ENCODE measurements at places on chromosomes 7 and 10.

DNA sequence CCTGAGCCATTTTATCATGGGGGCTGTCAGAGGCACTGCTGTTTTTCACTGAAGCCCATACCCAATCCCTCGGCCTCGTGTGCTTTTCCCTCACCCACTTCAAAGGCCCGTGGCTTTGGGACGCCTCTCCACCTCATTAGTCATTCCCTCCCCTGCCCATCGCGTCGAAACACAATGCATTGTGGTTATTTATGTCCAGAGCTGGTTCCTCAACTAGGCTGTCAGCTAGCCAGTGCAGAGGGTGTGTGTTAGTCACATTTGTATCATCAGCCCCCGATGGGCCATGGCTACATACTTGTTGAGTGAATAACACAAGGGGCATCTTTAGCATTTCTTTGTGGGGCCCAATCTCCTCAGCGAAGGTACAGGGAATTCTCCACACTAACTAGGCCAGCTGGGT, 3.8 kb upstream of the CRCP start:
- DNase-seq, result no peak

GRCh38 chr10:98270073-98270740, 2.2 kb upstream of the LOXL4 start:
- DNase-seq, result no peak

GRCh38 chr7:29865526-29865925, 59.2 kb downstream of the WIPF3 start:
- DNase-seq, result no peak

DNA sequence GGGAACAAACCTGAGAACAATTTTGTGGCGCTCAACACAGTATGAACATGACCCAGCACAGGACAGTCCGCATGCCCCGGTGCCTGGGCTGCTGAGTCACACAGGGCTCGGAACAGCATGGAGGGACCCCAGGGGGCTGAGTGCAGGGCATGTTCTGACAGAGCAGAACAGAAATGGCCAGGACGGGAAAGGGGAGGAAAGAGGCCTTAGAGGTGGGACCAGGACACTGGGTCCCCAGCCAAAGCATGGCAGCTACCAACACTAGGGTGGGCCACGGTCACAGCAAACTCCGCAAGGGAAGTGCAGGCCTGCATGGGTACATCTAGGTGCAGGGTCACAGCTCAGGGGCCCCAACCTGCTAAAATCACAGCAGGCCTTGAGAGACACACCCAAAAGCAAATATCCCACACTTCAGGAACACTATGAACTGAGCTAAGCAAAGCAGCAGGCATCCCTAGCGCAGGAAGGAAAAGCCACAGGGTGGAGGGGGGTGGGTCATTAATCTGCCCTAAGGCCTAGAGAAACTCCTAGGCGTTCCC, 5.6 kb downstream of the IMPDH1 start:
- no peak for DNase-seq

- no peak for DNase-seq
Measured at GRCh38 chr7:123432601-123433000, 101.8 kb downstream of the IQUB start.

- peak; percentile 85 for DNase-seq
Measured at GRCh38 chr10:101014230-101014884, 14.7 kb downstream of the LZTS2 start.

- no peak for DNase-seq
Measured at GRCh38 chr7:90224195-90224594, 12.7 kb downstream of the STEAP2 start.

DNA sequence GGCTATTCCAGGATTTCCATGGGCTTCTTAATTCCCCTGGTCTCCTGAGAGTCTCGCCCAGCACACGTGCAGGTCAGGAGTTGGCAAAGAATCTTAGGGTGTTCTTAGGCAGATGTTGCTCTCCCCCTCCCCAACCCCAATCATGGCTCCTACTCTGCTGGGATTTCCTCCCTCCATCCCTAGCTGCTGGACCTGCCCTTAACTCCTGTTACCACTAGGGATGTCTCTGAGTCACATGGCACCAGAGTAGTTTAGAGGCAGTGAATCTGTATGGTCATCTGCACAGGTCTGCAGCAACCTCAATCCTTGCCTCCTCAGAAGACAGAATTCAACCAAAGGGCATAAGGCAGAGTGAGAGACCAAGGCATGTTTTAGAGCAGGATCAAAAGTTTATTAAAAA, 51.8 kb upstream of the CHST3 start:
- no peak for DNase-seq

GRCh38 chr7:94055963-94056362, 51.8 kb upstream of the BET1 start:
- DNase-seq, result no peak

GRCh38 chr10:22693371-22693784, 21.0 kb downstream of the PIP4K2A start:
- no peak for DNase-seq

DNA sequence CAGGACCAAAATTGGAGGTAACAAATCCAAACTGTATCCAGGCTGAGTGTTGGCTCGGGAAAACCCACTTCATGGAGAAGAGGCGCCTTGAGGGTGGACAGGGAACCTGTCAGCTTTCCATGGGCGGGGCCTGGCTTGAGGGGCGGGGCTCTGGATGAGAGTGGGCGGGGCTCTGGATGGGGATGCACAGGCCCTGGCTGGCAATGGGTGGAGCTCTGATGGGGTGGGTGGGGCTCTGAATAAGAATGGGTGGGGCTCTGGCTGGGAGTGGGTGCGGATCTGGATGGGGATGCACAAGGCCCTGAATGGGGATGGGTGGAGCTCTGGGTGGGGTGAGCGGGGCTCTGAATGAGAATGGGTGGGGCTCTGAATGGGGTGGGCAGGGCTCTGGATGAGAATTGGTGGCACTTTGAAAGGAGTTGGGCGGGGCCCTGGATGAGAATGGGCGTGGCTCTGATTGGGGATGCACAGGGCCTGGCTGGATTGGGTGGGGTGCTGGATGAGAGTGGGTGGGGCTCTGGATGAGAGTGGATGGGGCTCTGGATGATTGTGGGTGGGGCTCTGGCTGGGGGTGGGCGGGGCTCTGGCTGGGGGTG, 96.6 kb upstream of the NPTX2 start:
- DNase-seq, result no peak

DNA sequence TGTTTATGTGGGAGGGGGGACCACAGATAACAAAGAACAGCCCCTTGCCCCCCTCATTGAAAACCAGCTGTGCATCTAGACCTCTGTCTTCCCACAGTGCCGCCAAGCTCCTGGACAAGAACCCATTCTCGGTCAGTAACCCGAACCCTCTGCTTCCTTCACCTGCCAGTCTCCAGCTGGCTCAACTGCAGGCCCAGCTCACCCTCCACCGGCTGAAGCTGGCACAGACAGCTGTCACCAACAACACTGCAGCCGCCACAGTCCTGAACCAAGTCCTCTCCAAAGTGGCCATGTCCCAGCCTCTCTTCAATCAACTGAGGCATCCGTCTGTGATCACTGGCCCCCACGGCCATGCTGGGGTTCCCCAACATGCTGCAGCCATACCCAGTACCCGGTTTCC, 91.0 kb upstream of the PDCD4 start:
- DNase-seq, result no peak

- DNase-seq, result no peak
Measured at GRCh38 chr10:7773845-7774801, 13.7 kb downstream of the KIN start.

DNA sequence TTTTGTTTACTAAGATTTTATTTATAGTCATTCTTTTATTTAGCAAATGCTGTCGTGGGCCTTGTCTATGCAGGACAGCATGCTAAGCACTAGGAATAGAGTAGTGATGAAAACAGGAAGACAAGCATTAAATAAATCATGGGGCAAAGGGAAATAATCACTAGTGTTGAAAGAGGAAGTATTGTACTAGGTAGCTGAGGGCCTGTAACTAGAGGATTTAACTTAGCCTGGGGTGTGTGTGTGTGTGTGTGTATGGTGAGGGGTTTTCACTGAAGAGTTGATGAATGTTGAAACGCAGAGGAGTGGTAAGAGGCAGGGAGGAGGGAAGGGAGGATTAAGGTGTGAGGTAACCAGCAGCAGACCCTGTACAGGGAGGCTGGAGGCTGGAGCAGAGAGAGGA, 446.4 kb downstream of the SDK1 start:
- no peak for DNase-seq

- no peak for DNase-seq
Measured at GRCh38 chr10:75654772-75655171, 223.3 kb downstream of the LRMDA start.

GRCh38 chr10:117259279-117259678, 18.4 kb downstream of the SLC18A2 start:
- DNase-seq, result no peak

DNA sequence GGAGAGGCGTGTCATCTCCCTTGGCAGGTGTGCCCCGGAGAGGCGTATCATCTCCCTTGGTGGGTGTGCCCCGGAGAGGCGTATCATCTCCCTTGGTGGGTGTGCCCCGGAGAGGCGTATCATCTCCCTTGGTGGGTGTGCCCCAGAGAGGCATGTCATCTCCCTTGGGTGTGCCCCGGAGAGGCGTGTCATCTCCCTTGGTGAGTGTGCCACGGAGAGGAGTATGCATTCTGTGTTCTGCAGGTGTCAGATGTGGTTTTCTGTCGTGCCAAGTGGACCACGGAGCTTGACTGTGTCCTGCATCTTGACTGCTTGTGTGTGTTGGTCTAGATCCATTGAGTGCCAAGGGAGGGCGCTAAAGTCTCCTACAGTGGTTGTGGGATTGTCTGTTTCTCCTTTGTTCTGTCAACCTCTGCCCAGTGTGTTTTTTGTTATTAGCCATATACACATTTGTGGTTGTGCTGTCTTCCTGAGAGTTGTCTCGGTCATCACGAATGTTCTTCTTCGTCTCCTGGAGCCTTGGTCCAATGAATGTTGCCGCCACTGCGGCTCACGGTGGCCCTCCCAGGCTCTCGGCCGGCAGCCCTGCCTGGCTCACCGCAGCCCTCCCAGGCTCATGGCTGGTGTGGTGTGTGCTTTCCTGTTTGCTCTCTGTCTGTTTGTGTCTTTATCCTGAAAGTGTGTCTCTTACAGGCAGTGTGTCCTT, 96.8 kb downstream of the INPP5A start:
- no peak for DNase-seq

GRCh38 chr10:58384095-58384494, 1.1 kb upstream of the TFAM start:
- no peak for DNase-seq

- no peak for DNase-seq
Measured at GRCh38 chr7:730501-731439, 3.7 kb upstream of the PRKAR1B start.

GRCh38 chr10:97596101-97597082, 6.9 kb downstream of the C10orf62 start:
- DNase-seq, result no peak

DNA sequence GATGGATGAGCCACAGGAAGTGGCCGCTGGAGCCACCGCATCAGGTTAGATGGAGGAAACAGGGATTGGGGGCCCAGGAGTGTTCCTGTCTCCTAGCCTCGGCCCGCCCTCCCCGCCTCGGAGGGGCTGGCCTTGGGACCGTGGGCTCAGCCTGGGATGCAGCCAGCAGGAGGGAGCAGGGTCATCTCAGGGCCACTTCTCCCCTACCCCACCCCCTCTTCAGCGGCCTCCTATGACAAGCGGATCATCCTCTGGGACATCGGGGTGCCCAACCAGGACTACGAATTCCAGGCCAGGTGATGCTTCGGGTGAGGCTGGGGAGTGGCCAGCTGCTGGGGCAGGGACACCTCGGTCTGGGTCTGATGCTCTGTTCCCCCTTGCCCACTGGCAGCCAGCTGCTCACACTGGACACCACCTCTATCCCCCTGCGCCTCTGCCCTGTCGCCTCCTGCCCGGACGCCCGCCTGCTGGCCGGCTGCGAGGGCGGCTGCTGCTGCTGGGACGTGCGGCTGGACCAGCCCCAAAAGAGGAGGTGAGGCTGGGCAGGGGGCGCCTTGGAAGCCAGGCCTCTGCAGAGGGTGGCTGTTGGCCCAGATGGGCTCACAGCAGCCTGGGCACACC, 4.7 kb downstream of the LRWD1 start:
- no peak for DNase-seq

- no peak for DNase-seq
Measured at GRCh38 chr10:23643111-23643780, 204.4 kb downstream of the OTUD1 start.

GRCh38 chr10:121524157-121524817, 74.0 kb downstream of the FGFR2 start:
- no peak for DNase-seq

GRCh38 chr7:45178241-45179225, 20.9 kb downstream of the RAMP3 start:
- peak; percentile 23 for DNase-seq

DNA sequence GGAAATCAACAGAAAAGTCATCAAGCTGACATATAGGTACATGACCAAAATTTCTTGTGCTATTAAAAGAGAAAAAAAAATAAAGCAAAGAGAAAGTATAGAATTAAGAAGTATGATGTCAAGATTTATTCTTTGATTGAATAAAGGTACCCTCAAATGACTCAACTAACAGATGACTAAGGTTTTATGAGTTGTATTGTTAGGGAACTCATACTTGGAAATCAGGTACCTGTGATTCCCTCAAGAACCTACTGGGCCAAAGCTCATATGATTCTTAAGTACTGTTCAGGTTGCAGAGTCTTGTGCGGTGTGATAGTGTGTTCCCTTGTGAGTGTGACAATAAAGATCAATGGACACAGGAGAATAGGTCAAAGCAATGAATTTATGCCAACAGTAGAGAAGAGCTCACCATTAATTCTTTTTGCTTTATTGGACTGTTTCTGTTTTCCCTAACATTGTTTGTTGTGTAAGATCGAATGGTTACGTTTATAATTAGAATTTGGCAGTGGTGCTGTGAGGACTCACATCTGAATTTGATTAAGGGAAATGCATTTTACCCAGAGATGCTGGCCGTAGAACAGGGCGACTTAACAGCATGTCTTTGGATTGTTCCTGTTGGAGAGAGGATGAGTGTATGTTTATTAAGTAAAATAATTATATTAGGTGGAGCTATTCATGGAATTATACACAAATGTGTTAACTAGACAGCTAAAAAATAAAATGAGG, 293.2 kb upstream of the SEMA3D start:
- no peak for DNase-seq

- DNase-seq, result no peak
Measured at GRCh38 chr10:47230482-47230881, 69.5 kb upstream of the GDF10 start.

GRCh38 chr7:80141376-80141775, 6.7 kb downstream of the GNAI1 start:
- no peak for DNase-seq

- DNase-seq, result no peak
Measured at GRCh38 chr10:45239642-45240041, 75.8 kb downstream of the OR13A1 start.

DNA sequence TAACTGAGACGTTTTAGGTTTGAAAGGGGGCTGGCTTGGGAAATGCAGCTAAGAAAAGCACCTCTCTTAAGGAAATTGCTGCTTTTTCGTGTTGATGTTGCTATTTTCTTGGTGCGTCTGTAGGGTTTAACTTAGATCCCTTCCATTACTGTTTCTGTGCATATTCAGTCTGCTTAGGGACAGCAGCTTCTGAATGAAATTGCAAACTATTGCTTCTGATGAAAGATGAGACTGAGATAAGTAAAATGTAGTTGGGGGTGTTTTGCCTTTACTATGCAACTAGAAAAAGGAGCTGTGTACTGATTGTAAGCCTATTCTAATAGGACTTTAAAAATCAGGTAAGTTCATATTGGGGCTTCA, 772 bp downstream of the HDAC9 start:
- DNase-seq, result no peak

- no peak for DNase-seq
Measured at GRCh38 chr10:12704488-12704887, 297.0 kb downstream of the CCDC3 start.

GRCh38 chr7:5177060-5177459, 13.0 kb upstream of the WIPI2 start:
- DNase-seq, result no peak

Data from activated T-cell treated with anti-CD3 and anti-CD28 coated beads, Interleukin-2, amount 50 U/mL, for 24 hours (primary cell).